ENCODE measurements at places on chromosomes 12 and 14.

- no peak for DNase-seq
Measured at GRCh38 chr12:124800506-124800905, 63.2 kb downstream of the SCARB1 start.

GRCh38 chr12:129826273-129826672 is 77.6 kb downstream of the TMEM132D start:
- DNase-seq: no peak

DNA sequence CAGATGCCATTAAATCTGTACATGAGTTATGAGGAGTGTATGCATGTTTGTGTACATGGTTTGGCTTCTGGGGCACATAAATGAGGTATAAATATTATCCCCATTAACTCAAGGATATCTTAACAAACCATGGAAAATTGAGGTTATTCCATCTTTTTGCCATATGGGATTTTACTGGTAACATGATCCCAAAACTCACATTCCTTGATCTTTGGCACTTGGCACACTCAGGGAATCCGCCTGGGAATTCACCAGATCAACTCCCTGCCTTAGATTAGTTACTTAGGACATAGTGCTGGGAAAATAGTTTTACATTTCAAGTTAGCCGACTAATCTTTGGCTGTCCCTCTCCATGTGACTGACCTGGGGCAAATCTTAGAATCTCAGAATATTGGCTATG is 16.9 kb downstream of the CDKN1B start:
- DNase-seq: peak; percentile 22

- no peak for DNase-seq
Measured at GRCh38 chr14:78653173-78653572, 483.0 kb downstream of the NRXN3 start.

DNA sequence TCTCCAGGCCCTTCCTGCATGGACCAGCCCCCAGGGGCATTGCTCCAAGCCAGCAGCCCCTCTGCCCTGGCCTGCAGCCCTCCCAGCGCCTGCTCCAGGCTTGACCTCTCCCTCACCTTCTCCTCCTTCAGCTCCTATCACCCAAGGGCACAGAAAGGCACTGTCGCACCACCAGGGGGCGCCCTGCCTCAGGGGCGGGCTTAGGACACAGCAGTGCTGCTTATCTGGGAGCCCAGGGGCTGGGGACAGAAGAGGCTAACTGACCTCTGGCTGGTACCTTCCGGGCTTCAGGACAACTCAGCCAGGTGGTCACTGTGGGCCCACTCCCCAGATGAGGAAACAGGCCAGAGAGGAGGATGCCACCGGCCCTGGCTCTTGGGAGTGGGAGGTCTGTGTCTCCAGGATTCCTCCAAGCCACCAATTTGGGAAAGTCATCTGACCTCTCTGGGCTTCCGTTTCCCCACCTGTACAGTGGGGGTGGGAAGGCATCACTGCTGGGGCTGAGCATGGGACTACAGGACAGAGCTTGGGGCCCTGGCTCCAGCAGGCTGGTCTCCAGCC is 25.3 kb upstream of the GPR132 start:
- DNase-seq: peak; percentile 83

Measured in SJSA1 (cell line).